ENCODE measurements at places on chromosomes 11 and 22.

DNA sequence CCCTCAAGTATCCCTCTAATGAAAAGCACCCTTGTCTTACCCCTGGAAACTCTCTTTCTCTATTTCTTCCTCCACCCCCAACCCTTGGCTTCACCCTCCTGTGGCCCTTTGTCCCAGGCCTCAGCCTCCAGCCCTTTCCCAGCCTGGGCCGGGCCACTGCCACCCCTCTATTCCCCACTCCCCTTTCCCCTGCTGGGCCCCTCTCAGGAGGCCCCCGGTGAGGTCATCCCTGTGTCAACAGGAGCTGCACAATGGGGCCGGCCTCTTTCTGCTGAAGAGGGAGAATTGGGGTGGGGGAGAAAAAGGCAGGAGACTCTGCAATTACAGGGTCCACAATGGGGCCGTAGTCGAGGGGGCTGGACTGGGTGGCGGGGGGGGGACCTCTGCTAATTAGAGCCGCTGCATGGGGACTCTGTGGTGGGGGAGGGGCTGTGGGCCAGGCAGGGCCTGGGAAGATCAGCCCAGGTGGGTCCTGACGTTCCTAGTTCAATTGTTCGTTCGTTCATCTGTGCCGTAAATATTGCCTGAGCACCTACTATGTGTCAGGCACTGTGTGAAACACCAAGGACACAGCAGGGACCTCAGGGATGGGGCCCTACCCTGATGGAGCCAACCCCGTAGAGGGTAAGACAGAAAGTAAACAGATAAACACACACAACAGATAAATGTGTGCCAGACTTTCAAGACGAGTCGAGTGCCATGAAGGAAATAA is 18.5 kb upstream of the MPPED1 start:
- no peak for DNase-seq
- H3K36me3 ChIP-seq: no peaks in the 10 kb centered on the region
- H3K27ac ChIP-seq: no peak overlapping the region
- H3K4me3 ChIP-seq: no peak overlapping the region
- no peaks in the 10 kb centered on the region for H3K4me1 ChIP-seq
- peaks cover 81% of the 10 kb centered on the region for H3K27me3 ChIP-seq

DNA sequence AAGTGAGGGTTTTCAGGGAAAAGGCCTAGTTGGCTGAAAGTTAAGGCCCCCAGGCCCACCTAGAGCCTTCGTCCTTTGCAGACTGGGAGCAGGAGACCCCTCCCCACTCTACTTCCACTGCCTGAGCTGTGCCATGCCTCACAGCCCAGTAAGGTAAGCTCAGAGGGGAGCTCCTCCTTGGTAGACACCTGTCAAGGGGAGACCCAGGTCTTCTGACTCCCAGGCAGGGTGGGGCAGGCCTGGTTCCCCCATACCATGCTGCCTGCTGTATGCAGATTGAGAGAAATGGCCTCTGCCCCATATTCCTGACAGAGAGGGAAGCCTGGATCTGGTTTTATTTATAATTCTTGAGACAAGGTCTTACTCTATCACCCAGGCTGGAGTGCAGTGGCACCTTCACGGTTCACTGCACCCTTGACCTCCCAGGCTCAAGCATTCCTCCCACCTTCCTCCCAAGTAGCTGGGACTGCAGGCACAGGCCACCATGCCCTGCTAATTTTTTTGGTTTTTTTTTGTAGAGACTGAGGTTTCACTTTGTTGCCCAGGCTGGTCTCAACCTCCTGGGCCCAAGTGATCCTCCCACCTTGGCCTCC is 697 bp downstream of the RAB36 start:
- peak overlapping the region; percentile 72 for H3K27ac ChIP-seq
- peak overlapping the region; percentile 78 for H3K4me3 ChIP-seq
- H3K36me3 ChIP-seq: peaks cover 7% of the 10 kb centered on the region
- peaks cover 9% of the 10 kb centered on the region for H3K4me1 ChIP-seq

DNA sequence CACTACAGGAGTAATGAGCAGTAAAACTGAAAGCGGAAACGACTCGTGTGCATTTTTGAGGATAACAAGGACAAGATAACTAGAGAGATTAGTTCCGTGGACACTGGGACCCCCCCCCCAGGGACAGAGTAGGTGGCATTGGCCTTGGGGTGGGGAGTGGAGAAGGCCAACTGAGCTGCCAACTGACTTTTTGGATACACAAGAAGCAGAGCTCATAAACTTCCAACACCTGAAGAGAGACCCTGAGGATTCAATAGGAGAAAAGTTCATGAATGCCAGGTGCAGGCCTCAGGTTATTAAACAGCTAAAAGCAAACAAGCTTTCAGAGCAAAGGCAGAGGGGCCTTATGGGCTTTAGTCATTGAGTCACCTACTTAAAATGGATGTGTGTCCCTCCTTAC is 17.6 kb upstream of the PRSS23 start:
- no peaks in the 10 kb centered on the region for H3K27me3 ChIP-seq
- no peak for DNase-seq
- no peaks in the 10 kb centered on the region for H3K36me3 ChIP-seq
- peaks cover 22% of the 10 kb centered on the region for H3K4me1 ChIP-seq
- no peak overlapping the region for H3K27ac ChIP-seq
- no peak overlapping the region for H3K4me3 ChIP-seq

DNA sequence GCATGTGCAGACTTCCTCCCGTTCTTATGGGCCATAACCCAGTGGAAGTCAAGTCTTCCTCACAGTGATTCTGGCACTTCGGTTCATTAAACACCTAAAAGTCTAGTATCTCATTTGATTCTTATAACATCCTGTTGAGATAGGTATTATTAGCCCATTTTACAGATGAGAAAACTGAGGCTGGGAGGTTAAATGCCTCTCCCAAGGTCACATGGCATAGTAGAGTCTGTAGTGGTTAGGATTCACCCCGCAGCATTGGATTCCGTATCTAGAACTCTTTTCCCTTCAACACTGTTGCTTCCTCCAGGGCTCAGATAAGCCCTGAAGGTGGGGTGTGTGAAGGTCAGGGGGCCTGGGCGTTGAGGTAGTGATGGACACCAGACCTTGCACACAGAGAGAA is 3.4 kb downstream of the GPHA2 start:
- no peak for DNase-seq
- no peaks in the 10 kb centered on the region for H3K4me1 ChIP-seq

- no peaks in the 10 kb centered on the region for H3K36me3 ChIP-seq
- no peak overlapping the region for H3K4me3 ChIP-seq
- no peak for DNase-seq
- H3K27ac ChIP-seq: no peak overlapping the region
- H3K27me3 ChIP-seq: no peaks in the 10 kb centered on the region
Measured at GRCh38 chr11:77656362-77656761, 18.8 kb upstream of the CLNS1A start.

GRCh38 chr22:42611051-42611450 is 3.6 kb downstream of the POLDIP3 start:
- H3K4me1 ChIP-seq: peaks cover 35% of the 10 kb centered on the region
- H3K27me3 ChIP-seq: no peaks in the 10 kb centered on the region
- peaks cover 65% of the 10 kb centered on the region for H3K36me3 ChIP-seq

- H3K4me1 ChIP-seq: no peaks in the 10 kb centered on the region
- H3K27me3 ChIP-seq: no peaks in the 10 kb centered on the region
- DNase-seq: no peak
- H3K27ac ChIP-seq: no peak overlapping the region
Measured at GRCh38 chr11:70487756-70488155, 89.4 kb downstream of the CTTN start.

- no peak overlapping the region for H3K4me3 ChIP-seq
- H3K27ac ChIP-seq: no peak overlapping the region
- H3K27me3 ChIP-seq: no peaks in the 10 kb centered on the region
Measured at GRCh38 chr11:78370406-78371172, 47.0 kb downstream of the GAB2 start.

DNA sequence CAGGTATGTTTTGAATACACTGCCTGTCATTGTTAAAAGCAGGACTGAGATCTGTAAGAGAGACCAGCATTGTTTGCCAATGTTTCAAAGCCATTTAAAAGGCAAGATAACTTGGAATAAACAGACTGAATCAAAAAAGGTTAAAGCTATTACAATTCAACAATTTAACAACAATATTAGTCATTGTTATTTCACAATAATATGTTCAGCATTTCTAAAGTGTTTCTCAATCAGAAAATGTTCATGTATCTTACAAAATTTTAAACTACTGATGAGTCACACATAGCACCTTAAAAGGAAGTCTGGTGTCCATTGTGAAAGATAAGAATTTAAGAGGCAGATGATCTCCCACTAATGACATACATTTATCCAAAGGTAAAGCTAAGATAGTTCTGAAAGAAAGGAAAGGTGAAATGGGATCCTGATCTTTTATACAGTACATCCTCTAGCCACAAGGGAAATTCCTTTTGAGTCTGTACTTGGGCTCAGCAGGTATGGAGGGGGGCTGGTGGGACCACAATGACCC is 79.7 kb downstream of the MAML2 start:
- peaks cover 5% of the 10 kb centered on the region for H3K36me3 ChIP-seq
- H3K4me1 ChIP-seq: peaks cover 53% of the 10 kb centered on the region
- peak; percentile 83 for DNase-seq
- peak overlapping the region; percentile 46 for H3K4me3 ChIP-seq
- H3K27ac ChIP-seq: peak overlapping the region; percentile 96

Measured in MCF 10A (cell line).